Hematopoietic multipotent progenitor cell (in vitro differentiated cells): ENCODE measurements at places on chromosomes 12 and 14. TPM values are rescaled to one million over a fixed set of nuclear protein-coding genes. Genes with fewer than 3 reads are reported as not detected.

- DNase-seq: no peak
Measured at GRCh38 chr12:57010627-57011247, 4.4 kb upstream of the ZBTB39 start.

- DNase-seq: no peak
Measured at GRCh38 chr12:103832048-103832997, 8.7 kb downstream of the NT5DC3 start.

DNA sequence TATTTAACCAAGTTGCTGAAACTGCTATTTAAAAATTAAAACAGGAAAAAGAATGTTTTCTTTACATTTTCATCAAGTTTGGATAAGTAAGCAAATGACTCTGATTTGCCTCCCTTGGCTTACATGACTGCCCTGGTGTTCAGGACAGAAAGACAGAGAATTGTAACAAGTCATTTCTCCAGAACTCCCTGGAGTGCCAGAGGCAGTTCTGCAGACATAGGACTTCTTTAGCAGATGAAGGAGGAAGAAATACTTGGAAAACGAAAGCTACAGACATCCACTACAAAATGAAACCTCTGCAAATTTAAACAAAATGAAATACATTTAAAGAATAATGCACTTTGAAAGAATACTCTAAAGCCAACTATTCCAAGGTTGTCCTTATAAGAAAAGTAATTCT, 253.9 kb downstream of the LRFN5 start:
- no peak for DNase-seq

- no peak for DNase-seq
Measured at GRCh38 chr12:87603727-87604126, 425.5 kb downstream of the C12orf50 start.

The PTPN21 gene
- total RNA-seq: under 0.01 TPM

The DLGAP5 gene
- total RNA-seq: 0.54 TPM

GRCh38 chr12:11855983-11856374, 206.5 kb downstream of the ETV6 start:
- no peak for DNase-seq

The APOF gene
- total RNA-seq: not detected

The TSFM gene
- total RNA-seq: 15.6 TPM

- no peak for DNase-seq
Measured at GRCh38 chr14:58637391-58638230, at the start of gene DACT1. TSS of gene DACT1 (plus strand) at chr14:58637962. CDS start at chr14:58638203, 241 bp downstream.

- no peak for DNase-seq
Measured at GRCh38 chr12:15633201-15633600, 156.0 kb downstream of the EPS8 start.

DNA sequence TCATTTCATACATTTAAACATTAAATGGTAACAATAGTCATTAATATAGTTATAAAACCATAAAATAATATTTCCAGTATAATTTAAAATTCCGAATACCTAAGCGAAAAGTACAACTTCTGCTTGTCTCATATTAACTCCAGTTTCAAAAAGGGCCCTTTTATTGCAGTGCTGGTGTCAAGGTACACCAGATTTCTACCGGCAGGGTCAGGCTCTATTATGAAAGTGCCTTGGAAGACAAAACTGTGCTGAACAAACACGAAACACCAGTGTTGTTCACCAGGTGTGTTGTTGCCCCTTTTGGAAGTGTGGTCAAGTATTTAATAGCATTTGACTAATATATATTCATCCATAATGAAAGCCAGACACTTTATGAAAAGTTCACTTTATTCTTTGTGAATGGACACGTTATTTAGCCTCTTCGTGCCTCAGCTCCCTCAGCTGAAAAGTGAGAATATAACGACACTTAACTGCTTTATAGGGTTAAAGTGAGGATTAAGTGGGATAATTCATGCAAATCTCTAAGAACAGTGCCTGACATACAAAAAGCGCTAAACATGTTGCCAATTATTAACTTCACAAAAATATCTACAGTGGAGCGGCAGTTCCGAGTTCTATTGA, 20.3 kb upstream of the GNS start:
- no peak for DNase-seq

The ANO2 gene
- 0.81 TPM for total RNA-seq

DNA sequence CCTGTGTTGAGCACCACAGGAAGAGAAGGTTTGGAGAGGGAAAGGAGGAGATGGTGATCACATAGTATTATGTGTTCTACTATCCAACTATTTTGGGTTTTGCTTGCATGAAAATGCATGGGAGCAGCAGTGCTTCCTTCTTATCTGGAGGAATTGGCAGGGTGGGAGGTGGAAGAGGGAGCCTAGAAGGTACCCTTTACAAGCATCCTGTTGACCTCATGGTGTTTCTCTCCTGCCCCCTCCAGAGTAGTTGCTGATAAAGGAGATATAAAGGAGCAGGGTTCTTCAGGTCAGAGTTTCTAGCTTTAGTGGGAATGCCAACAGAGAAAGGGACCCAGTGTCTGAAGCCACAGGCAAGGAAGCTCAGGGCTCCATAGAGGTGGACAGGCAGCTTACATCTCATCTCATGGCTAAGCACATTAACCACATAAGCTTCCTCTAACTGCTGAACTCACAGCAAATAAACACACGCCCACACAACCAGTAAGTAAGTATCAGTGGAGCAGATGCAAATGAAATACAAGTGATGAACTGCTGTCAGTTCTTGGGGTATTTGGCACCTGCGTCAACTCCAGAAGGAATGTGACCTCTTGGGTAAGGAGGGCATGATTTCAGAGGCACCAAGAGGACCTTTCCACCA, 174.2 kb upstream of the SLC38A2 start:
- DNase-seq: no peak

- DNase-seq: no peak
Measured at GRCh38 chr14:63229330-63230059, 25.3 kb downstream of the RHOJ start.

DNA sequence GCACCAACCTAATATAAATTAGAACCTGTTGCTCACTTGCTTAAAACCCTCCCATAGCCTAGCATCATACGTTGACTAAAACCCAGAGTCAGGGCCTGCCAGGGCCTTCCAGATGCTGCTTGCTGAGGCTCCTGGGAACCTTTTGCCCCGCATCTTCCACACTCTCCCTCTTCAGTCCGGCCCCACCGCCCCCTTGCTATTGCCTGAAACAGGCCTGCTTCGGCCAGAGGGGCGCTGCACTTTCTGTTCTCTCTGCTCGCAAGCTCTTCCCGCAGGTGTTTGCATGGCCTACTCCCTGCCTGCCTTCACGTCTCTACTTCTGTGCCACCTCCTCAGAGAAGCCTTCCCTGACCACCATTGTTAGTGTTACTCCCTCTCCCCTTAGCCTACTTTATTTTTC, 13.7 kb upstream of the TCTN2 start:
- no peak for DNase-seq

GRCh38 chr14:67477926-67478799, 10.4 kb downstream of the TMEM229B start:
- no peak for DNase-seq

The RFX4 gene
- not detected for total RNA-seq

The ERH gene
- 54.4 TPM for total RNA-seq

DNA sequence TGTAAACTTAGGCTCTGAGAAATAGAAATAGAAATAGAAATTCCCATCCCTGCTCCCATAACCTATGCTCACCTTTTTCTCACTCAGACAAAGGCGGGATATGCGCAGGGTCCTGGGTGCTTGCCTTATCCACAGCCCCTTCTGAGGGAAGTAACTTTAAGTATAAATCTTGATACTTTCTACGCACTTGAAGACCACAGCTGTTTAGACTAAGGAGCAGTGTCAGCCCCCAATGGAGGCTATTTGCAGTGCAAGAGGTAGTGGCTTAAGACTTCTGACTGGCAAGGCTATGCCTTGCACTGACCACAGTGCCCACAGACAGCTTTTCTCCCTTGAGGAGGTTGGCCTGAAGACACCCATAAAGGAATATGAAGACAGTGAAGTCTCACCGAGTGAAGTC, 35.2 kb downstream of the ASCL1 start:
- no peak for DNase-seq

DNA sequence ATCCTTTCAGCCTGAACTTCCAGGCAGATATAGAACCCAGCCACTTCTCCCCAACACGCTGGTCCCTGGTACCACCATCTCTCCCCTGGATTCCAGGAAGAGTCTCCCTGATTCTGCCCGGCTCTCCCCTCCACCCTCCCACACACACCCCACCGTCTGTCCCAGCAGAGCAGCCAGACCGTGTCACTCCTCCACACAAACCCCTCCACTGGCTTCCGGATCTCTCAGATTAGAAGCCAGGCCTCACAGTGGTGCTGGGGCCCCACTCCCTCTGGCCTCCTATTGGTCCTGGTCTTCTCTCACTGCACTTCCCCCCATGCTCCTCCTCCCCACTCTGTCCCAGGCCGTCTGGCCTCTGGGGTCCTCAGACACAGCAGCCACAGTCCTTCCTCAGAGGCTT, 52.4 kb upstream of the CDKN3 start:
- DNase-seq: no peak

GRCh38 chr12:27966870-27967269, 5.7 kb downstream of the PTHLH start:
- DNase-seq: no peak

DNA sequence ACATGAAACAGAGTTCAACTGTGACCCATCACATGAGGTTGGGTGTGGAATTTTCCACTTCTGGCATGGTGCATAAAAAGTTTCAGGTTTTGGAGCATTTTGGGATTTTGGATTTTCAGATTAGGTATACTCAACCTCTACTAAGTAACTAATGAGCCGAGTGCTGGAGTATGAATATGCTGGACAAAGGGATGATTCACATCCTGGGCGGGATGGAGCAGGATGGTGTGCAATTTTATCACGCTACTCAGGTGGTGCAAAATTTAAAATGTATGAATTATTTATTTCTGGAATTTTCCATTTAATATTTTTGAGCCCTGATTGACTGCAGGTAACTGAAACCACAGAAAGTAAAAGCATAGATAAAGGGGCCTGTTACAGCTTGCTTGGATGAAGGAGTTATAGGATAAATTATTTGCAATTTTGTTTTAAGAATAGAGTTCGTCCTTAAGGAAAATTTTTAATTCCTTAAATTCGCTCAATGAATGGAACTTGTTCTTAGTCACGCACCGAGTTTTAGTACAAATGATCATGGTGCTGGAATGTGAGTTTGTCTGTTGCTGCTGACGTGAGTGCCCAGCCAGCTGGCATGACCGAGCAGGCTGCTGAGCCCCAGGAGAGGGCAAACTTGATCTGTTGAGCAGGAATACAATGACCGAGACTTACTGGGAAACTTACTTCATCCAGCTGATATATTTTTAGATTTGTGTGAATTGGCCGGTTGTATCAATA, 176.3 kb downstream of the ESR2 start:
- no peak for DNase-seq
